Hematopoietic multipotent progenitor cell treated with erythropoietin and hydrocortisone succinate and interleukin-3 and kit ligand, for 4 days (in vitro differentiated cells): ENCODE measurements at places on chromosomes 3 and 15.

- DNase-seq, result no peak
These were observed 283.9 kb upstream of the THBS1 start for GRCh38 chr15:39296955-39297354.

DNA sequence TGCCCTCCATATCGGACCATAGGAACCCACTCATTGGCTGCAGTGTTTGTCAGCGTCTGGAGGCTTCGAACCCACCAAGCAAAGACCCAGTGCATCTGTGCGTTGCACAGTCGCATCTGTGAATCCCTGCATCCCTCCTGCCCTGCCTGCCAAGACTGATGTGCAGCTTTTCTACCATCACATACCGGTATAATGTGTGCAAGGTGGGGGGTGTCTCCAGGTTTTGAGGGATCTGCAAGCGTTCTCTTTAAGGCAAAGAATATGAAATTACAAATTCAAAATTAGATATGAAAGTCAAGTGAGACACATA is 288 bp upstream of the NME9 start:
- no peak for DNase-seq

DNA sequence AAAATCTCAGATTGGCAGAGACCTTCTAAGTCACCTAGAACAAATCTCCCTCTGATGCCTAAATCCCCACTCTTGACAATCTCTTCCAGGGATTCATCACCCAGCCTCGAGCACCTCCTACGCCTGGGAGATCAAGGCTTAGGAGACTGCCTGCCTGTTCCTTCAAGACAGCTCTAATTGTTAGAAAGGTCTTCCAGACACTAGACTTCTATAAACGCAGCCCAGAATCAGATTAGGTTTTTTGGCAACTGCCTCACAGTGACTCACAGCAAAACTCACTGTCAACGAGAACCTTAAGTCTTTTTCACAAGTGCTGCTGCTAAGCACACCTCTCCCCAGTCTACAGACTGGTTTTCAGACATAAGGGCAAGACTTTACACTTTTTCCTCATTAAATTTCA is 23.1 kb downstream of the SRGAP3 start:
- peak; percentile 44 for DNase-seq

- DNase-seq, result no peak
These were observed 81.9 kb downstream of the LRRK1 start for GRCh38 chr15:101001056-101001455.

- DNase-seq, result no peak
These were observed 13.8 kb downstream of the ISG20 start for GRCh38 chr15:88652456-88653199.

DNA sequence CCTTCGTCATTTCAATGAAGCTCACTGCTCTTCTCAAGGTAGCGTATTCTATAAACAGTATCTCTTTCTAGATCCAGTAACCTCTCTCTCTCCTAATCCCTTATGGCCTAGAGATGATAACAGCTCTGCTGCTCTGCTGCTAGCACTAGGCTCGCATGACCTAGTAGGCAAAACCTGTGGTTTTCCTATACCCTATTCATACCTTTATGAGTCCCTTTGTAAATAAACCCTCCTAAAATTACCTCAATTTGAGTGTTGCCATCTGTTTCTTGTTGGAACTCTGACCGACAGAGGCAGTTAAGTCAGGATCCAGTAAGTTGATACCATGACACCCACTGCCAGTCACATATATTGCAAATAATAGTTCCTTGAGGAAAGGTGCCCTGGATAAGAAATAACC is 7.3 kb downstream of the CCDC14 start:
- DNase-seq, result no peak

DNA sequence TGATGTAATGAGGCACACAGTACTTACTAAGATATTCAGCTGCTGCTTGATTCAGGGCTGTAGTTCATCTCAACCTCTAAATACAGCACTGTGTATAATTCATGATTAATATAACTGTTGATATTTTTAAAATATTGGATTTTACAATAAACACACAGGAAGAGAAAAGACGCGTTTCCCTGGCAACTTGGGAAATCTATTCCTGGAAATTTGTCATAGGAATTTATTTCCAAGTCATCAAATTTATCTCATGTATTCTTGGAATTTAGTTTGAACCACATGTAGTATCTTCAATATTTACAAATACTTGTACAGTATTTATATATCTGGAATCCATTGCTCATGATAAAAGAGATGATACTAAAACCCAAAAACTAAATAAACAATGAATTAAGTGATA is 30.6 kb downstream of the EPHA3 start:
- no peak for DNase-seq

DNA sequence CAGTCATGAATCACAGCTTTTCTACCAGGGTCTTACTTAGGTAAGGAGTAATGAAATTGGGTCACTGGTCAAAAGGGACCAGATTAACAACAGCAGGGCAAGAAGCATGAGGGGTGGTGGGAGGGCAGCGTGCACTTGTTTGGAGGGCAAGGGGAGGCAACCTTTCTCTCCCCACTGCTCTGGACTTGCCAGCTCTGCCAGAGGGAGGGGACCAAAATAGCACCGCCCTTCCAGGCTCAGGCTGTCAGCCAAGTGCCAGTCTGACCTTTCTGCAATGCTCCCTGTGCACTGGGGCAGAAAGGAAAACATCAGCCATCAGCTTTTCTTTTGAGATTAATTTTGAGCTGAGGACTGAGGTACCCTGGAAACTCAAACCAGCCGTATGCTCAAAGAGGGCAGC is 4.5 kb upstream of the ULK3 start:
- DNase-seq, result peak; percentile 58

DNA sequence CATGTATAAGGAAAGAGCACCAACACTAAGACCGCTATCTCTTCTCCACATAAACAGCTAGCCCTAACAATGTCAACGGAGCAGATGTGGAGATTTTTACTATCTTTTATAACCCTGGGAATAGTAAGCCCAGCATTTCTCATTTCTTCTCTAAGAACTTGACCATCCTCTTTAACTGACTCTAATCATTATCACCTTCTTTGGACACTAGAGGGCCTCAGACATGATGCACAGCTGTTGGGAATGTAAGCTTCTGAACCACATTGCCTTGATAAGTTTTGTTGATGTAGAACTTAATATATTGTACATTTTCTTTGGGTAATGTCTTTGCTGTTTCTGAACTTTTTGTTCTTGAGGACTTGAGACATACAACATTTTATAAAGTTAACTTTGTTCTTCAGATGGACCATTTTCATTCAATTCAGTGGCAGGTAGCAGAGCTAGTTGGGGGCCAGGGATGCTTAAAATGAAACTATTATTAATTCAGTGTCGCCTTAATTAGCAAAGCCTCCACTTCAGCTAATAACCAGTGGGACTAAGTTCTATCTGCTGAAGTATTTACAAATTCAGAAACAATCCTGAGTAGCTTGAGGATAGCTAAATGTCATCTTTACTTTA is 9.6 kb upstream of the TAGLN3 start:
- peak; percentile 82 for DNase-seq

DNA sequence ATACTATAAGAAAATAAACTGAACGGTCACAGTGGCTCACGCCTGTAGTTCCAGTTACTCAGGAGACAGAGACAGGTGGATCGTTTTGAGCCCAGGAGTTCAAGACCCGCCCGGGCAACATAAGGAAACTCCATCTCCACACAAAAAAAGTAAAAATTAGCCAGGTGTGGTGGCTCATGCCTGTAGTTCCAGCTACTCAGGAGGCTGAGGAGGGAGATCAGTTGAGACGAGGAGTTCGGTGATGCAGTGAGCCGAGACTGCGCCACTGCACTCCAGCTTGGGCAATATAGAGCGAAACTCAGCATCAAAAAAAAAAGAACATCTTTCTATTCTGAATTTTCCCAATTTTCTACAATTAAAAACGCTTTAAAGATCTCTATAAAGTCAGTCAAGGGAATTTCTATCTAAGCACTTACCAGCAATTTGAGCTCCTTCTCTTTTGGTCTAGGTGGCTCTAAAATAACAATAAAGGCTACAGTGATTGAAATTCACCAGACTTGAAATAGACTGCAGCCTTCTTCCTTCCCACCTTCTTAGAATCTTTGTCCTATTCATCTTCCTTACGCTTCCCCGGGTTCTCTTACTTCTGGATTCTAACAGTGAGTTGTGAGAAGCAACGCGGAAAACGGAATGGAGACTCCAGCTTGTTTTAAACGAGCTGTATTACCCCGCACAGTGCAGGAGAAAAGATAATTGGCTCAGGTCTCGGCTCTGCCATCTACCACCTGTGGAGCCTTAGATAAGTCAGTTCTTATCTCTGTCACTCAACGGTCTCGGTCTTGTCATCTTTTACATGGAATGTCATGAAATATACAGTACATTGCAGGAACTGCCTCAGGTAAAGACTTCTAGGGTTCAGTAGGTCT is 812 bp upstream of the SEC62 start:
- DNase-seq, result no peak

GRCh38 chr15:82315519-82316246 is 33.6 kb downstream of the GOLGA6L10 start:
- DNase-seq, result no peak

GRCh38 chr3:73719413-73719851 is 94.7 kb upstream of the PDZRN3 start:
- no peak for DNase-seq

DNA sequence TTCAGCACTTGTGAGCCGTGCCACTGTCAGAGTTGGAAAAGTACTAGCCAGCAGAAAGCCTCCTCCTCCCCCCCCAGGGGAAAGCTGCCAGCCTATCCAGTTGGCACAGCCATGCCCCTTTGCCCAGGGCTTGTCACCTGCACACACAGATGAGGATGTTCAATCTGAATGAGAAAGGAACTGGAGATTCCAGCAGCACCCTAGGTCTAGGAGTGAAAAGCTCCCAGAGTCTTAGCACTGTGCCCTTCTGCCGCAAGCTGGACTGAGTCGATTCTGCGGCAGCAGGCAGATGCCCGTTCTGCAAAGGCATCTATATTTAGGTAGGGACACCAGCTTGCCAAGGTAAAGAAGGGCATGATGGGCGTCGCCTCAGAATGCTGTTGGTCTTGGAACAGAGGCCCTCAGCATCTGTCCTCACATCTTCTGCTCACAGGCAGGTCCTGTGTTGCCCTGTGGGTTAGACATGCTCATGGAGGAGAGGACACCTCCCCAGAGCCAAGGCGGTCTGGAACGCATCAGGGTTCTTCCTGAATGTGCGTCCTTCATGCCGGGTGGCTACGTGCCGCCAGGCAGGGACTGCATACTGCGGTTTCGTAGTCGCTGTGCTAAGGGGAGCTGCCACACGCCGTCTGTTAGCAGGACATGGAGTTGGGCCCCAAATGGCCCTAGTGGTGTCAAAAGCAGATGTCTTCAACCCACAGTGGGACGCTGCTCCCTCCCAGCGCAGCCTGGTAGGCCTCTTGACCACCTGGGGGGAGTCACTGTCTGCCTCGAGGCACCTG is 109.5 kb downstream of the VGLL4 start:
- DNase-seq, result no peak

DNA sequence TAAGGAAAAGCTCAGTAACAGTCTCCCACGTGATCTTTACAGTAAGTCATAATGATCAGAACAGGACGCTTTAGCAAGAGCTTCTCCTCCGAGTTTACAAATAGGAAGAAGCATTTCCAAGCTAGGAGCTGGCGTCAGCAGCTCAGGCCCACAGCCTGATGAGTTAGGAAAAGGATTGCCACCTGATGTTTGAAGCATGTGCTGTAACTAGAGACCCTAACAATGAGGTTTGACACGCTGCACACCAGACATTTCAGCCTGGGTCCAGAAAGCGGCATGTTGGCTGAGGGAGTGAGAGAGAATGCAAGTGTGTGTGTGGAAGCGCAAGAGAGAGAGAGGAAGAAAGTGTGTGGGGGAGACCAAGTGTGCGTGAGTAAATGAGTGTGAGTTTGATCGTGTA is 47.3 kb downstream of the TLE3 start:
- DNase-seq, result no peak

DNA sequence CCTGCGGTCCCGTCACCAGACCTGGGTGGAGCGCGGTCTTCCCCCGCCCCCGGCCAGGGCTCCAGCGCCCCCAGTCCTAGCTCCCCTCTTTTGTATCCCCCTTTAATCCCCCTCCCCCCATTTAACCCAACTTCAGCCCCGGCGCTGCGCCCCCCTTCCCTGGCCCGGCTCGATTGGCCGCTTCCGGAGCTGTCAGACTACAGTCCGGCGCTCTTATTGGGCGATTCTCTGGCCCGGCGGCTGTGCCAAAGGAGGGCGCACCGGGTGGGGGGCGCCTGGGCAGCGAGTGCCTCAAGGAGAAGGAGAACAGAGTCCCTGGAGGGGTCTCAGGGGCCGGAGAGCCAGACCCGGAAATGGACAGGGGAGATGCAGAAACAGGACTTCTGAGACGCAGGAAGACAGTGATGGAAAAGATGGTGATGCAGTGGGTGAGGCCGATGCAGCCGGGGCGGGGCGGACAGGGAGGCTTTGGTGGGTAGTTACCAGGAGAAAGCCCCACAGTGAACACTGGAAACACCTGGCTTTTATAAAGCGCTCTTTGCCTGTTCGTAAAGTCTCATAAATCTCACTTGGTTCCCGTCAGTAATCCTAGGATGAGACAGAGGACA is 1.2 kb upstream of the ADCY5 start:
- no peak for DNase-seq

DNA sequence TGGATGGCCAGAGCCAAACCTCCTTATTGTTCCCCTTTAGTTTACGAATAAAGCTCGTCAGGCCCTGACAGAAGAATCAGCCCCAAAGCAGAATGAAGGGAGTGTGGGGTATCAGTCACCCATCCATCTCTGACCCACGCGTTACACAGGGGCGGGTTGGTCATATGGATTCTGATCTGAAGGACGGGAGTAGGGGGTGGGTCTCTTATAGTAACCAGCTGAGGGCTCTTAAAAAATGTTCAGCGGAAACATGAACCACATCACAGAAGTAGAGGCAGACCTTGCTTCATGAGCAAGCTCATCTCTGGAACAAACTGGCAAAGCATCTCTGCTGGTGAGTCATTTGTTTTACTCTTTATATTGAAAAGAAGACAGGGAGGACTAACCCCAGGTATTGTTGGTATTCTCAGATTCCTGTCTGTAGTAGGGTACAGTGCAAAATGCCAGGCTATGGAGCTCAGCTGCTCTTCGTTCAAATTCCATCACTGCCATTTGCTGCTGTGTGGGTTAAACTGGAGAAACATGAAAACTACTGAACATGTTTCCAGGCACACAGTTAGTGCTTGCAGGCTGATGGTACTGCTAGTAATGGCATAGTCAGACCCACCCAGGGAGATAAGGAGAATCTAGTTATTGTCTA is at the start of gene CXCR6:
CXCR6 (plus strand) TSS at position 258 of the 640 bp plus-strand sequence. CDS start 3,018 bp downstream, outside the sequence.
- no peak for DNase-seq

GRCh38 chr15:35182841-35183479 is 97.9 kb upstream of the NANOGP8 start:
- DNase-seq, result no peak

- DNase-seq, result no peak
These were observed 14.8 kb downstream of the UBP1 start for GRCh38 chr3:33425453-33425852.

- peak; percentile 65 for DNase-seq
These were observed 1.0 kb upstream of the ISY1 start for GRCh38 chr3:129161860-129162271.

DNA sequence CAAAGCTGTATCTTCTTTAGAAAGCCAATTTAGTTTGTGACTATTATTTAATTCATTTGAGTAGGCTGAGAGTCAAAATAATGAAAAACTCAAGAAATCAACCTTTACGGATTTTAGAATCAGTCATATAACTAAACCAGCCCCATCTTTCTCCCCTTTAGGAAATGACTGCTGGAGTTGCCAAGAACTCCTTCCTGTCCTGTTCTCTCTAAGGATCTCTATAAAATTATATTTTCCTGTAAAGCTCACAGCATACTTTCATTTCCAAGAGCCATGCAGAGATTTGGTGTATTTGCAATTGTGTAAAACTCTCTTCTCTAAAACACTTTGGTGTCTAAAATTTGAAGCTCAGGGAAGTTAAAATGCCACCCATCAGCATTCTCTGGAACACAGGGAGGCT is 323.4 kb upstream of the GBE1 start:
- DNase-seq, result no peak

- DNase-seq, result no peak
These were observed 34.3 kb upstream of the ANKRD34C start for GRCh38 chr15:79248183-79248582.
